SHP77 (cell line): ENCODE measurements at places on chromosomes 5 and 9.

DNA sequence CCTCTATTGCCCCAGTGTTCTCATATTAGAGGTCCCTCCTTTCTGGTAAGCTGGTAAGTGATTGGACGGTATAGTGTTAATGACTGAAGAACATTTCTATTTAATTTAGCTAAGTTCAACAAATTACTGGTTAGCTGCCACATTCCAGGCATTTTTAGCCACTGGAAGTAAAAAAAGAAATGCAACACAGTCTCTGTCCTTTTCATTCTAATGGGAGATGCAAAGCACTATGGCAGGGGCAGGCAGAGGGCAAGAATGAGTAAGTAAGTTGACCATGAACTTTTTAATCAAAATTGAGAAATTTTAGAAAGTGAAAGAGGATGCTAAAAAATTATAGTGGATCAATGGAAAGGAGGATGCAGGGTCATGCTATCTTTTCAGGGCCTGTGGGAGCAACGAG is 137.4 kb downstream of the GPBP1 start:
- DNase-seq: no peak

DNA sequence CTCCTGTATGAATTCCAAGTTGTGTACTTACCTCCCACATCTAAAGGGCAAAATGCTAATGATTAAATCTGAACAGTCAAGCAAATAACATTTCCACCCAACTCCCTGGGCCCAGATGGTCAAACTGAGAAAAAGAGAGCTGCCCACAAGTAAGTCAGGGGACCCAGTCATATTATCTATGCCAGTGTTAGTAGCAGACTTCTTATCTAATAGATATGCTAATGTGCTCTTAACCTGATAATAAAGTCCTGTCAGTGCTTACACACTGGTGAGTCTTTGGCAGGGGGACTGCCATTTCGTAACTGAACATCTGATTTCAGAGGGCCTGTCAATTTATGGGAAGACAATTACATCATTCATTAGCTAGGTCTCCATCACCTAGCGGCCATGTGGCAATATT is 292.3 kb upstream of the WWC1 start:
- DNase-seq: no peak

- no peak for DNase-seq
These were observed 132.5 kb downstream of the HSD17B3 start for GRCh38 chr9:96169484-96169883.

DNA sequence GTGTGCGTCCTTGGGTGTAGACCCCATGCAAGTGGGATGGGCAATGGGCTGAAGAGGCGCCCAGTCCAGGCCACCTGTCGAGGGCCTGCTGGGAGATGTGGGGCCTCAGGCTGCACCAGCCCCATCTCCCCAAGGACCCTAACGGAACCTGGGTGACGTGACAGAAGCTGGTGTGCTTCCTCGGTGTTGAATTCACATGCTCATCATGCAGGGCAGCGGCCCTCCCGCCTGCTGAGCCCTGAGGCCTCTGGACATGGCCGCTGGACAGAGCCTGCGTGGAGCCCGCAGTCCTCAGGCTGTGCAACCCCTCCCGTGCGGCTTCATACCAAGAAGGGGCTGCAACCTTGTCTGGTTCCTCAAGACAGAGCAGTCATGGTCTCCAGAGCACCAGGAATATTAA is 26.8 kb downstream of the TERT start:
- no peak for DNase-seq

- DNase-seq: no peak
These were observed 174.8 kb downstream of the COL23A1 start for GRCh38 chr5:178415353-178415752.

- no peak for DNase-seq
These were observed 201.0 kb upstream of the VLDLR start for GRCh38 chr9:2420543-2420942.

GRCh38 chr5:138974227-138975063 is 99.3 kb upstream of the LRRTM2 start:
- peak; percentile 65 for DNase-seq

DNA sequence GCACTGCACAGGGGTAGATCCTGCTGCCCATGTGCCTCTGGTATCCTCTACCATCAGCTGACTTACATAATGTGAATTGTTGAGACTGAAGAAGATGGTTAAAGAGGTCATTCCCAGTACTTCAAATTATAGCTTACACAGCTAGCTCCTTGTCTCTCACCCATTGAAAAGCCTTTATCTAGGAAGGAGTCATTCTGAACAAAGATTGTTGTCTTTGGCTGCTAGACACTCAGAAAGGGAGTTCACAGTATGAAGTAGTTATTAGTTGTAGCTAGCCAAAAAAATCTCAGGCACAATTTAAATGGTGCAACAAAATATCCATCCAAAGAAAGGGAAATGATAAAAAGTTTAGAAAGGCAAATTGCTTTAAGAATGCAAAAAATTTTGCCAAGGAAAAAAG is 102.0 kb upstream of the NREP start:
- DNase-seq: no peak

DNA sequence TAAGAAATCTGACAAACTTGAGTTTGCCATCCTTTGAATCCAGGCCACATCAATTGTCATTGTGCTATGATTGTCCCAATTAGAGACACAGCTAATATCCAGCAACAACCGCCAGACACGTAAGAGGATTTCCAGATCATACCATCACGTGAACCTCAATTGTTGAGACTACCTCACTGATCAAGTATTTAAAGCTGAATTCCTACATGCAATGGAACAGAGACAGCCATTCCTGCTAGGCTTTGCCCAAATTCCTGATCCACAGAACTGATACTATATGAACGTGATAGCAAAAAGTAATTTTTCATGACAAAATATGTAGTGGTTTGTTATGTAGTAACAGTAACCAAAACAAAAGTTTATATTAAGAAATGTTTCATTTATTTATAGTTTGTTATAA is 657.7 kb downstream of the PRR16 start:
- DNase-seq: no peak

- no peak for DNase-seq
These were observed 9.9 kb downstream of the TMEM232 start for GRCh38 chr5:110716247-110717245.

DNA sequence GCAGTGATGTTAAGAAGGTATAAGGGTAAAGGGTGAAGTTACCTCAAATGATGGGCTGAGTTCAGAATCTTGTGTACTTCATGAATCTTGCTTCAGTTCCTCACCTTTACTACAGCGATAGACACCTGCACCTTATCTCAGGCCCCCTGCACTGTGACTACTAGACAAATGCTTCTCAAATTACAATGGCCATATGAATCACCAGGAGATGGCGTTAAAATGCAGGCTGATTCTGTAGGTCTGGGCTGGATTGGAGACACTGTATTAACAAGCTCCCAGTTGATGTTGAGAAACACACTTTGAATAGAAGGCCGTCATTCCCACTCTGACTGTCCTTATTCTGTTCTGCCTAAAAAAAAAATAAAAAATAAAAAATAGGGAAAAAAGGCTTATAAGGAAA is 29.8 kb downstream of the TARS1 start:
- DNase-seq: peak; percentile 12

DNA sequence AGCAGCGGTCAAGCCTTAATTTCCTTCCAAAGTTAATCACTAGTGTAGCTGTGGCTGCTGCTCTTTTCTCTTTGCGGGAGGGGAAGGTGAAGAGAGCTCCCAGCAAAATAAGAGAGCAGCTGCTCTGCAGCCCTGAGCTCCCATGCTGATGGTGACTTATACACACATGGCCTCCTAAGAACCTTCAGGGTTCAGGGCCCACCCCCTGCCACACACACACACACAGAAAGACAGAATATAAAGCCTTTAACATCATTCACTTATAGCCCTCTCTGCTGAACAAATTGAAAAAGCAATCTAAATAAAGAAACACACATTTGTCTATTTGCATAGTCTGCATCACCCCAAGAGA is 43.6 kb downstream of the GAS1 start:
- no peak for DNase-seq

DNA sequence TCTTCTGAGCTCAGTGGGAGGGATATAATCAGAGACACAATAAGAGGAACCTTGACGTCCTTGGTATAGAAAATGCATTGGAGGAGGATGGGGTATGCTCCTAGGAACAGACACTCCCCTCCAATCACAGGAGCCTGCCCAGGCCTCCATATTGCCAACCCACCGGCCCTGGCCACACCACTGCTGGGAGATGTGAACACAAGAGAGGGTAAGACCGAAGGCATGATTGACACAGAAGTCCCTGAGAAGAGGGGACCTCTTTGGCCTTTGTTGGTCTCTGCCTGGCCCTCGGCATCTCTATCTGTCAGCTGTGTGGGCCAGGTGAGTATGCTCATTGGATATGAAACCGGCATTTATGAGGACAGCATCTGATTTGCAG is 62.0 kb downstream of the CRB2 start:
- DNase-seq: no peak

DNA sequence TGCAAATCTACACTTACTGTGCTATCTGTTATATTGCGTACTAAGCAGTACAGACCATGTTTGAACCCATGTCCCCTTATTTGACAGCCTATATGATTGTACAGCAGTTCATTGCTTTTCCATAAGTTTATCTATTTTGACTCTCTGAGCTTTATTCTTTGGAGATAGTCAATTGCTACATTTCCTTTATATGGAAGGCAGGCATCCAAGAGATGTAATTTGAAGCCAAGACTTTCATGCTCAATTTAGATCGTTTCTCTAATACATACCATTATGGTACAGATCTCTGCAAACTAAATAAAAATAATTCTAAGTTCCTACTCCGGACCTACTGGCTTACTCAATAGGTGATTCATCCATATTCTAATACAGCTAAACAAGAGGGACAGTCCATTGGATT is 424.8 kb downstream of the TMEM38B start:
- DNase-seq: no peak

- DNase-seq: no peak
These were observed 221.5 kb downstream of the MSX2 start for GRCh38 chr5:174945853-174946252.

DNA sequence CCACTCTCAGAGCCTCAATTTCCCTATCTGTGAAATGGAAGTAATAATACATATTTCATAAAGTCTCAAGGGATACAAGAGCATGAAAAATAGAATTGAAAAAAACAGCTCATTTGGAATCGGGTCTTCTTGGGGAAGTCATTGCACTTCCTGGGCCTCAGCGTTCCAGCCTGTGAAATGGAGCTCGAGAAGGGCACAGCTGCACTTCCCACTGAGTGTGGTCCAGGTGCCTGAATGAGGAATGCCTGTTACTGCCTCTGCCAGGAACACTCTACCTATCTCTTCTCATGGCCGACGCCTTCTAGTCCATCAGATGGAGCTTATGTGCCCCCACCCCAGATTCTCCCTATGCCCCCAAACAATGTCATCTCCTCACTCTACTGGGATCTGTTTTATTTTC is 924 bp upstream of the NEURL1B start:
- no peak for DNase-seq

DNA sequence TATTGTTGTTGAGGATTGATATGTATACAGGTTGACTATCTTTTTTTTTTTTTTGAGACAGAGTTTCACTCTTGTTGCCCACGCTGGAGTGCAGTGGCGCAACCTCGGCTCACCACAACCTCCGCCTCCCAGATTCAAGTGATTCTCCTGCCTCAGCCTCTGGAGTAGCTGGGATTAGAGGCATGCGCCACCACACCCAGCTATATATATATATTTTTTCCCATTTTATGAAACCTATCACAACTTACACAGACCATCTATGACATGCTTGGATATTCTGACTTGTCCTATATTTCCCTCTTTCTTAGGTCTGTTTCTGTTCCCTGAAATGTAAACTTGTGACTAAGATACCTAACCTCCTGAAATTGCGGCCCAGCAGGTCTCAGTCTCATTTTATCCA is 5.0 kb downstream of the CD14 start:
- no peak for DNase-seq

- no peak for DNase-seq
These were observed 356.2 kb downstream of the SEMA5A start for GRCh38 chr5:9189681-9190080.

- DNase-seq: no peak
These were observed 146.2 kb upstream of the DMRT1 start for GRCh38 chr9:695252-695651.

- DNase-seq: peak; percentile 34
These were observed 41.5 kb upstream of the NOTCH1 start for GRCh38 chr9:136587145-136587943.

- DNase-seq: no peak
These were observed 19.8 kb downstream of the ADAMTS2 start for GRCh38 chr5:179325296-179326031.

DNA sequence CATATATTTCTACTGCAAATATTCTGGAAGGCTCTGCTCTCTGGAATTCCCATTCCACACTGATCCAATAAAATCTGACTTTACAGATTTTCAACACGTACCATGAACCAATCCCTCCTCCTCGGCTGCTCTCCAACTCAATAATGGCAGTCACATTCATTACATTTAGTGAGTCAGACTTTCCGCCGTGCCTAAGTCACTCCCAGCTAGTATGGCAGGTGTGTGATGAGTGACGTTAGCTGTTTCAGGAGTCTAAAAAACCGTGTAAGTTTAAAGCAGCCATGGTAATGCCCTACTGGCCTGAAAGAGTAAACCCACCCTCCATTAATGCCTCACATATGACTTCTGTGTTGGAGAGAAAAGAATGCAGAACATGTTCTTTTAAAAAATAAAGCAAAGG is 3.3 kb downstream of the FBN2 start:
- DNase-seq: peak; percentile 45

GRCh38 chr5:94793113-94793815 is 174.8 kb downstream of the SLF1 start:
- no peak for DNase-seq

DNA sequence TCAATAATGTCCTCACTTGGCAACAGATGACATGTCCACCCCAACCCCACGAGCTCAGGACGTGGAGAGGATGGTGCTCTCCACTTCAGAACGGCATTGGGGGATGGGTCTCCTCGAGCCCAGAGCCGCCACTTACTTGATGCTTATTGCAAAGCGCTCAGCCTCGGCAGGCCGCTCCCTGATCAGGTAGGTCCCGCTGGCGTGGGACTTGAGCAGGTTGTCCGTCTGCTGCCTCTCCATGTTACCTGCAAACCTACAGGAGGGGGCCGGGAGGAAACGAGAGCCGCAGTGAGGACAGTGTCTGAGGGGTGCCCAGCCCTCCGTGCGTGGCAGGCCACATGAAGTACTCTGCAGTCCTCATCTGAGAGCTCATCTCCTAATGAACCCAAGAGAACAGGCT is 36.6 kb upstream of the SARDH start:
- no peak for DNase-seq

- no peak for DNase-seq
These were observed 51.7 kb downstream of the SH3GL2 start for GRCh38 chr9:17630531-17630949.

GRCh38 chr9:35529161-35529823 is 39.4 kb downstream of the RUSC2 start:
- no peak for DNase-seq

DNA sequence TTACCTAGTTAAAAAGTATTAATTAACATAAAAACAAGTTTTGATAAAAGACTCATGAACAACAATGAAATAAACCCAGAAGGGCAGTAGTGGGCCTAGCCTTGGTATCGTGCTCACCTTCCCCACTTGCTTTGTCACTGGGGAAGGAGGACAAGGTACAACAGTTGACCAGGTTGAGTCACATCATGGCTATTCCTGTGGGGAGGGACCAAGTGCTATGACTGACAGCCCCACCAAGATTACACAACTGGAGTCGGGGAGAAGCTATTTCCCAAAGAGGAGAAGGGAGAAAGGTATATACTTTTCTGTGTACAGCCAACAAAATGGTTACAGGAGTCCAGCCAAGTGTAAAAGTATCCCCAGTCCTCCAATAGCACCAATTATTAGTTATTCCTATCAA is 251.3 kb upstream of the RFX3 start:
- no peak for DNase-seq

GRCh38 chr5:115859378-115859777 is 17.6 kb downstream of the AP3S1 start:
- DNase-seq: no peak
